ENCODE measurements at places on chromosomes 3 and 15.

DNA sequence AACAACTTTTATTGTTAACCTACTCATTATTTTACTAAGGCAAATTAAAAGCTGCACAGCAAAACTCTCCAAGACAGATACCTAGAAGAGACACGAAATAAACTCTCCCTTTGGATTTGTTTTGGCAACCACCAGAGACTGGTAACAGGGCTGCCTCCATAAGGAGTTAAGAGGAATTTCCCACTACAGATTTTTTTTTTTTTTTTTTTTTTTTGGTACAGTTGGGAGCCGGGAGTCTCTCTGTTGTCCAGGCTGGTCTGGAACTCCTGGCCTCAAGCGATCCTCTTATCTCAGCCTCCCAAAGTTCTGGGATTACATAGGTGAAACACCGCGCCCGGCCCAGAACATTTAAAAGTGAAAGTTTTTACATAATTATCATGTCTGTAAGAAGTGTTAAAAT, 73.6 kb upstream of the VGLL4 start:
- DNase-seq, result no peak

- DNase-seq, result no peak
Observed at GRCh38 chr3:129911261-129911861, 17.9 kb upstream of the TMCC1 start.

DNA sequence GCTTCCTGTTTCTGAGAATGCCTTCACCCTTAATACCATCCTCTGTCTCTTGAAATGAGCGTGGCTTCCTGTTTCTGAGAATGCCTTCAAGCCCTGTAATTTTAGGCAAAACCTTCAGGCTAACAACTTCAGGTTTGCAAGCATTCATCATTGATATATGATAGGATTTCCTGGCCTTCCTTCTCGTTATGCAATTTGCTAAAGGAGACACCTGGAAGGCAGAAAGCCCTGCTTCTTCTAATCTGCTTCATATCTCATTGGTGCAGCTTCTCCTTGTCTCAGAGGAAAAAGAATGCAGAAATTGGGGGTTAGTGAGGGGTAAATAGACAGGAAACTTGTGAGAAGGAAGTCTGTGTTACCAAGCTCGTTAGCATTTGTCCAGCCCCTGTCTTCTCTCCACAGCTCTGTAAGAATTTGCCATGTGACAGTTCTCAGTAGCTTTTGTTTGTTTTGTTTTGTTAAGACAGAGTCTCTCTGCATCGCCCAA, 7.3 kb downstream of the ARL6IP5 start:
- no peak for DNase-seq

- DNase-seq, result no peak
Observed at GRCh38 chr3:28317438-28318022, 31.0 kb upstream of the ZCWPW2 start.

DNA sequence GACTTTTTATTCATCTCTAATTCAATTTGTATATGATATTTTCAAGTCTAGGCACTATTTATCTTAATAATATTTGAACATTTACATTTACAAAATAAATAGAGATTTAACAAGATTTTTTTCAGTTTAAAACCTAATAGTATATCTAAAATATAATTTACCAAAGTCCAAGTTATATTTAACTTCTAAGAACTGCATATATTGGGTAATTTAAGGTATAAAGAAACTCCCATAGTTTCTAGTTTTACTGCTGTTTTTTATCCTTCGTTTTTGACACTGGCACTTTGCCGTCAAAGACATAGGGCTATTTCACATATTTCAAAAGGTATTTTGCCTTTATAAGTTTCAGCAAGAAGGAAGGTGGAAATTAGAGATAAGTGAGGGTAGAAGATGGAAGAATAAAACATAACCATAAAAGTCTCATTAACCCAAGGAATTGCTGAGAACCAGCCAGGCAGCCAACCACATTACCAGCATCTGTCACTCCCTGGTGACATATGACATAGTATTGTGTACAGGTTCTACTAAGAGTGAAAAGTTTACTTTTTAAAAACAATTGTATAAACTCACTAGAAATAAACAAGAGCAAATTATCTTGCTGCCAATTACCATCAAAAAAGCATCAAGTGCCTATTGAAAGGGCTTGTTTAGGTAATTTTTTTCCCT, 251.5 kb downstream of the NSUN3 start:
- no peak for DNase-seq

- DNase-seq, result no peak
Observed at GRCh38 chr3:101170806-101171558, 149.4 kb downstream of the IMPG2 start.

- DNase-seq, result no peak
Observed at GRCh38 chr15:82110144-82110543, 64.3 kb upstream of the MEX3B start.

DNA sequence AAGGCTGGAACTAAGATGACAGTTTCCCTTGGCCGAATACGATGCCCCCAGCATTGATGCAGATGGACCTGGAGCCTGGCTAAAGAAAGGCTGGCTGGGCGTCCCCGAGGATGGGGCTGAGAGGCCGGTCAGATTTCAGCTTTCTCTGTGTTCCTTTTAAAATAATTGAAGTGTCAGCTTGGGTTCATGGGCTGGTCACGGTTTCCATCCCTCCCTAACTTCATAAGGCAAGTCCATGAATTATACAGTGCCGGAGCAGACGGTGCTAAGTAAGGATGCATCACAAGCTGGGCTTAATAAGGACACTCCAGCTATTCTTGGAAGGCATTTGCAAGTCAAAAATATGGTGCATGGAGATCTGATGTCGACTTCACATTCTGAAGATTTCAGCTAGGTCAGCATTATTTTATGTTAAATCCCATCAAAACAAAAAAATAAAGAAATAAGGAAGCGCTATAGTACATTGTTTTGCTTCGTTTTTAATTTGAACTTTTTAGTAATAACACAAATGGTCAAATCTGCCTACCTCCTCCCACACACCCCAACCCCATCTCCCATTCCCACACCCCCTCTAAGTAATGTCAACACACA, 220.8 kb downstream of the RPLP1 start:
- DNase-seq, result no peak

GRCh38 chr3:182389071-182389815, 404.1 kb upstream of the ATP11B start:
- DNase-seq, result no peak

DNA sequence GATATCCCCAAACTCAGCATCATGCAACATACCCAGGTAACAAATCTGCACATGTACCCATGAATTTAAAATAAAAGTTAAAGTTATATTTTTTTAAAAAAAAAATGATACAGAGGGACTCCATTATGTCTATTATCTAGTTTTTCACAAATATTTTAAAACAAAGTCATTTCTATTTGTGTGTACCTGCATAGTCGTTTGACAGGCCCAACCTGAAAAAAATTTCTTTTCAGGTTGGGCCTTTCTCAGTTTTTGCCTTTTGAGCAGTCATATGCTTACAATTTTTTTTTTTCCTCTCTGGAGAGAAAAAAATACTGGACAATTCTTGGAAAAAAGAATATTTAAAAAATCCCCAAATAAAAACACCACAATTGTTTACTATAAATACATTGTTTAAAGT, 459.5 kb downstream of the FOXP1 start:
- DNase-seq, result no peak

GRCh38 chr15:62732078-62732477, 310.5 kb upstream of the TPM1 start:
- no peak for DNase-seq
